ENCODE measurements at places on chromosomes 3 and 15.

- no peak for DNase-seq
Measured at GRCh38 chr3:70813311-70813710, 500.9 kb upstream of the MDFIC2 start.

- no peak for DNase-seq
Measured at GRCh38 chr15:72047020-72047419, 70.9 kb downstream of the MYO9A start.

GRCh38 chr3:27031476-27031875 is 337.7 kb downstream of the NEK10 start:
- no peak for DNase-seq

DNA sequence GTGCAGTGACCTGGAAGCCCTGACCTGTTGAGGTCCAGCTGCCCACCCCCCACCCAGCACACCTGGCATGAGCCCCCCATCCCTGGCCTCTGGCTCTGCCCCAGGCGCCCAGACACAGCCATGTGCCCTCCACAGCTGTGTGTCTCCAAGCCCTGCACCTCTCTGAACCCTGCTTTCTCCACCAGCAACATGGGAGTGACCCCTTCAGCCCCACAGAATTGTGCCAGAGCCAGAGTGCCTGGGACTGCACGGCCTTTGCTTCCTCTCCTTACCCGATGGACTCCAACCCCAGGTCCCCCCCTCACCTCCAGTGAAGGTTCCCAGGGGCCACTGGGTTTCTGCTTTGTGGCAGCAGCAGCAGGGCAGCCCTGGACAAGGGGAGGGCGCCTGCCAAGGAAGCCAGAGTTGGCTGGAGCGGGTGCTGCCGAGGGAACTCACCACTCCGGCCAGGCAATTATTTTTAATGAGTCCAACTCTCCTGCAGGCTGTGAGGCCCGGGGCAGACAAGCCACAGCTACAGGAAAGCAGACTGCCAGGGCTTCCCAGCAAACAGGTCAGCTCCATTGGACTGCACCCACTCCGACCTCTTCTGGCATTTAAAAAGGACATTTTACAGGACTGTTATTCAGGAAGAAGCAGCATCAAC is 24.1 kb downstream of the PRR20G start:
- DNase-seq: no peak

Measured in NB4 (cell line).